ENCODE measurements at places on chromosomes 1 and 21.
A peak's percentile ranks its signal among the peaks of the same experiment; 100 is the strongest.

DNA sequence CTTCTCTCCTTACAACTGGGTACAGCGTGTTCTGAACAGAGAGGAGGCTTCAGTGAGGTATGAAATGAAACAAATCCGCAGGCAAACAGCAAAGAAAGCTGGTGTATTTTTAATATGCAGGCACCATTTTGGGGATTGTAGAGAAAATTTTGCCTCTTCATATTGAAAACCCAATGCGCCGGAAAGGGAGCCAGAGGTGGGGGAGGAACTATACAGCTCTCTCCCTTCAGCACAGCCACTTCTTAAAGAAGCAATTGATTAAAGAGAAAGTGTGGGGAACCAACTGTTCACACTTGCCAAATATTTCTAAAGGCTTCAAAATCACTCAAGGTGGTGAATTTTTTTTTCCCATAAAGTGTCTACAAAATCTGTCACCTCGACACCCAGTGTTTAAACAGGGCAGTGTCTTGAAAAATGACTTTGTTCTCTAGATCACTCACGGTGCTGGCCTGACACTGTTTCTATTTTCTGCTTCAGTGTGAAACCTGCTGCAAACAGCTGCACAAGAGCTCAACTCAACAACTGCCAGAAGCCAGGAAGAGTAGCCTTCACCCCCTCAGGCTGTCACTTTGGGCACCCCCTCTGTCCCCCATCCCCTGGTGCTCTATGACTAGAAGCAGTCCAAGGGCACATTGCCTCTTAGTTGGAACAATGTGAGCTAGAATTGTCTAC is 123.8 kb upstream of the CTTNBP2NL start:
- DNase-seq, result no peak

DNA sequence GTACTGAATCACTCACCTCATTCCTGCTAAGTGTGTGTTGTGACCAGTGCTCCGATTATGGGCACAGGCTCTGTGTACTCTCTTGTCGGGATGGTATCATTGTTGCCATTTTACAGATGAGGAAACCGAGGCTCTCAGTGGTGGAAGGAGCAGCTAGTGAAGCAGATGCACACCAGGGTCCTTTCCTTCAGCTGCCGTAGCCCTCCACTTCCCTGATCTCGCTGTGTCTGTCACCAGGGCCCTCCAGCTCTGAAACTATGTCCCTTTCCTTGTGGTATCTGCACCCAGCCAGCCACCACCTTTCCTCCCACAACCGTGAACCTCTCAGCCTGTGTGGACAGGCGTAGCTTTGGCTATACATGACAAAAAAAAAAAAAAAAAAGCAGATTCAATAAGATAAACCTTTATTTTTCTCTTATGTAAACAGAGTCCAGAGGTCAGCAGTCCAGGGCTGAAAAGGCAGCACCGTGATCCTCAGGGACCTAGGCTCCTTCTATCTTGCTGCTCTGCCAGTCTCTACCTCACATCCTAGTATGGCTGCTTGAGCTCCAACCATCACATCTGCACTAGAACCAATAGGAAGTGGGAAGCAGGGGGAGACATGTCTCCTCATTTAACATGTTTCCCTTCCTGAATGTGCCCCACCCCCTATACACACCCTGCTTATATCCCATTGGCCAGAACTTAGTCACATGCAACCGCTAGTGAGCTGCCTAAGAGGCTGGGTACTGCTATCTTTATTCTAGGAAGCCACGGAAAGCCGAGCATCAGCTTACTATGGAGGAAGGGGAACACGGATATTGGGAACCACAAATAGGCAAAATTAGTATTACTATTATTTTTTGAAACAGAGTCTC is 44.3 kb downstream of the TMEM51 start:
- no peak for DNase-seq

DNA sequence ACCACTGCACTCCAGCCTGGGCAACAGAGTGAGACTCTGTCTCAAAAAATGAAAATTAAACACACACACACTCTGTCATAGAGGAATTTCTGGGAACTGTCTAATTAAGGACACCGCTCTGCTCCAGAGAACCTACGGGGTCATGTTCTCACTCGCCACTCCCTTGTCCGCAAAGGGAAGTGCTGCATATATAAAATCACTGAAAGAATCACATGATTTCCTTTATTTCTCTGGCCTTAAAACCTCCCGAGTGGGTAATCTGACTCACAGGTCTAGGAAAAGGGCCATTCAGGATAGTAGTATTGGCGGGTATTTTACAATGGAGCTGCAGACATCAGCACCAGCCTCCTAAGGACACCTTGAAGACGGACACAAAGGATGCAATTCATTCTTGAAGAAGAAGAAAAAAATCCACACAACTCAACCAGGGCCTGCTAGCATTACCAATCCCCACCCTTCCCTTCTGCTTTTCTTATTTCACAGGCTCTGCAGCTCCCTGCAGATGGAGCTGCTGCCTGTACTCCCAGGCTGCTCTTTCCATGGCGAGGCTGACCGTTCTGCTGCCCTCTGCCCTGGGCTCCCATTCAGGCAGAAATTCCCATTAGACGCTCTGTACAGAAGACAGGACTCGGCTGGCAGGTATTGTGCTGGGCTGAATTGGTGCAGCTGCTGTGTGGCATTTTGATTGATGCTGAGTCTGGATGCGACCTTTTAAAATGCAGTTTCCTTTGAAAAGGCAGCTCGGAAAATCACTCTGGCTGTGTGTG is 53.3 kb upstream of the FAM89A start:
- peak; percentile 52 for DNase-seq

DNA sequence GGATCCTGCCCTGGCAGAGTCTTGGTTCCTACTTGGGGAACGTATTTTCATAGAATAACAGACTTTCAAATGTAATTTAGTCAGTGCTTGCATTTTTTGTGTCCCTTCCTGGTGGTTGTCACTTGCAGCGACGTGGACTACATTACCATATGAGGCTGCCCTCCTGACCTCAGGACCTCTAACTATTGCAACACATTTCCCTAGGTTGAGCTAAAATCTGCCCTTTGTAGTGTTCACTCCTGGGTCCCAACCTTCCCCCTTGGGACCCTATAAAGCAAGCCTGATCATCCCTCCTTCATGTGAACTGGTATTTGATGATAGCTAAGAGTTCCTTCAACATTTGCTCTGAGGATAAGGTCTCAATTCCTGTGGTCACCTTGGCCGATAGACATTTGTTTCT is 95.6 kb upstream of the CACNA1E start:
- no peak for DNase-seq

DNA sequence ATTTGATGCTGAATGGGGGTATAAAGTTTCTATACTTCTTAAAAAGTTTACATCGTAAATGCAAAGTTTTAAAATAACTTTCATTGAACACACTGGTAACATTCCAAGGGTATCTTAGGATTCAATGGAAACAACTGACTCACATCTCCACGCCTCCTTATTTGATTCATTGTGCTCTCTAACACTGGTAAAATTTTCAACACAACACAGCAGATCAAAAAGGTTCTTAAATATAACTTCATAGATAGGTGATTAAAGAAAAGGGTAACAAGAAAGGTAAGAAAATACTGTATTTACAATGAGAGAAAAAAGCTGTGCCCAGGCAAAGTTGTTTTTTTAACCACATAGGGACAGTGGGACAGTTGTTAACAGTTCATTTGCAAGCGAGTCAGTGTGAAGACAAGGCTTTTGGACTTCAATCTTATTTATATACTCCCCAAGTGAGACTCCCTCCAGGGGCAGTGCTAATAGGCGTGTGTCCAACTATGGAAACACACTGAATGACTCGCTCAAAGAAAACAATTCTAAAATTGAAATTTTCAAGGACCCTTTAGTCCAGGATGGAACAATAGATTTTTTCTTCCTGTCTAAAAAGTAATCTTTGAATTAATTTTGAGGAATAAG is 140.5 kb downstream of the TIAM1 start:
- no peak for DNase-seq

DNA sequence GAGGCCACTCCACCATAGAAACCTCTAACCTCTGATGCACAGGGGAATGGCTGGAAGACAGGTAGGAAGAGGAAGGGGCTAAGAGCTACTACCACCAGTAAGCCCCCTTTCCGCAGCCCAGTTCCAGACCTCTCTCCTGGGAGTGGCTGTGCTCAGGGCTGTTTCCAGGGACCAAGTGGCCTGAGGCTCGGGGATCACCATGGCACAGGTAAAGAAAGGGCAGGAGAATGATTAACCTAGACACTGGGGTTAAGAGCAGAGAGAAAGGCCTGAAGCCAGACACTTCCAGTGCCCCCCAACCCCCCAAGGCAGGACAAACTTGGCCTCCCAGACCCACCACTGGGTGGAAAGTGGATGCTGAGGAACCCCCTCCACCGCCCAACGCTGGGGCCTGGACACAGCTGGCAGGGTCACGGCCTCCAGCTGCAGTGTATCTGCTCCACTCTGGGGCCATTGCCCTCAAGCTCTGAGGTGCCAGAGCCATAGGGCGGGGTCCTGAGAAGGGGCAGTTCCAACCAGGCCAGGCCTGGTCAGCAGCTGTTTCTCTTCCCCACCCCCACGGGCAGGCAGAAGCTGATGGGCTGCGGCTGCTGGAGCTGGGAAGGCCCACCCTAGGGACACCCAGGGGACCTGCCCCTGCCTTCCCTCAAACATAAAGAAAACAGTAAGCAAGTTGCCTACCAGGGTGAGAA is 2.6 kb downstream of the TAGLN2 start:
- DNase-seq, result no peak

GRCh38 chr1:207077470-207078377 is 10.9 kb upstream of the C4BPB start:
- peak; percentile 87 for DNase-seq

- peak; percentile 44 for DNase-seq
These were observed at the start of gene HEYL for GRCh38 chr1:39639305-39640130. TSS of gene HEYL (minus strand) at chr1:39639643. CDS start at chr1:39639625, 18 bp downstream.

DNA sequence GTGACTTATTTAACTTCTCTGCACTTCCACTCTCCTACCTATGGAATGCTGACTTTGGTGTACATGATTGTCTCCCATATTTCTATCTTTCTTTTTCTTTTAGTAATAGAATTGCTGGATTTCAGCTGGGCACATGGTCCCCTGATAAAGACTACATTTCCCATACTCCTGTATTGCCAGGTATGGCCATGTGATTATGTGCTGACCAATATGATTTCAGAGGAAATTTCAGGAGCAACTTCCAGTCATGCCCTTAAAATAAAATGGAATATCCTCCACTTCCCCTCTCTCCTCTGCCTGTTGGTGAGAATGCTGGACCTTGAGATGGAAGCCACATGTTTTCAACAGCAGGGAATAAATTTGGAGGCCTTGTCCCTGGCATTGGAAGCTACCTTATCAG is 130.7 kb upstream of the IGSF21 start:
- DNase-seq, result no peak
